ENCODE measurements at places on chromosomes 2 and 18. TPM values are rescaled to one million over a fixed set of nuclear protein-coding genes. Genes with fewer than 3 reads are reported as not detected.

The CCBE1 gene
- 0.13 TPM for total RNA-seq

The MARCHF4 gene
- total RNA-seq, result not detected

The ARHGEF33 gene
- total RNA-seq, result not detected

The IKZF2 gene
- total RNA-seq, result 0.65 TPM

The ZNF804A gene
- 0.73 TPM for total RNA-seq

The LONRF2 gene
- 5.0 TPM for total RNA-seq

The SP140 gene
- 0.35 TPM for total RNA-seq

The THUMPD2 gene
- total RNA-seq, result 18.1 TPM

The SCN3A gene
- total RNA-seq, result not detected

The DBI gene
- 52.4 TPM for total RNA-seq

The RBM44 gene
- 0.04 TPM for total RNA-seq

The SMCHD1 gene
- total RNA-seq, result 65.2 TPM

The RGPD8 gene
- total RNA-seq, result 0.45 TPM

The C2orf66 gene
- total RNA-seq, result not detected

The ANKRD30BL gene
- not detected for total RNA-seq

The CHRND gene
- not detected for total RNA-seq

The PDE1A gene
- total RNA-seq, result 0.49 TPM

The FLACC1 gene
- 0.20 TPM for total RNA-seq

The ALPI gene
- not detected for total RNA-seq

The INPP5D gene
- total RNA-seq, result 5.6 TPM

The ASPRV1 gene
- 0.60 TPM for total RNA-seq

The SRSF7 gene
- 293 TPM for total RNA-seq

The SLC8A1 gene
- not detected for total RNA-seq

The EFR3B gene
- total RNA-seq, result 0.09 TPM

The CLEC4F gene
- not detected for total RNA-seq

The GPAT2 gene
- 0.94 TPM for total RNA-seq

The SKOR2 gene
- not detected for total RNA-seq

The TDRD15 gene
- total RNA-seq, result 0.07 TPM

The HOXD11 gene
- total RNA-seq, result not detected

The VAMP8 gene
- 149 TPM for total RNA-seq

The CCL20 gene
- not detected for total RNA-seq

The CYRIA gene
- total RNA-seq, result 2.8 TPM

The CXCR2 gene
- not detected for total RNA-seq

The VWA3B gene
- not detected for total RNA-seq

The SNED1 gene
- 0.02 TPM for total RNA-seq

The GPR45 gene
- total RNA-seq, result not detected

The TMEM198 gene
- 2.4 TPM for total RNA-seq

The DSEL gene
- total RNA-seq, result 0.07 TPM

The PKDCC gene
- total RNA-seq, result 1.3 TPM

The CMPK2 gene
- total RNA-seq, result 7.2 TPM

The TMEM182 gene
- 5.2 TPM for total RNA-seq

The PLA2R1 gene
- not detected for total RNA-seq

The GPBAR1 gene
- not detected for total RNA-seq

The IHH gene
- 0.07 TPM for total RNA-seq

The DHRS9 gene
- 0.27 TPM for total RNA-seq

The UGT1A10 gene
- not detected for total RNA-seq

The OSBPL6 gene
- 12.6 TPM for total RNA-seq
